HS-27A (cell line): ENCODE measurements at places on chromosomes 5 and 9.

DNA sequence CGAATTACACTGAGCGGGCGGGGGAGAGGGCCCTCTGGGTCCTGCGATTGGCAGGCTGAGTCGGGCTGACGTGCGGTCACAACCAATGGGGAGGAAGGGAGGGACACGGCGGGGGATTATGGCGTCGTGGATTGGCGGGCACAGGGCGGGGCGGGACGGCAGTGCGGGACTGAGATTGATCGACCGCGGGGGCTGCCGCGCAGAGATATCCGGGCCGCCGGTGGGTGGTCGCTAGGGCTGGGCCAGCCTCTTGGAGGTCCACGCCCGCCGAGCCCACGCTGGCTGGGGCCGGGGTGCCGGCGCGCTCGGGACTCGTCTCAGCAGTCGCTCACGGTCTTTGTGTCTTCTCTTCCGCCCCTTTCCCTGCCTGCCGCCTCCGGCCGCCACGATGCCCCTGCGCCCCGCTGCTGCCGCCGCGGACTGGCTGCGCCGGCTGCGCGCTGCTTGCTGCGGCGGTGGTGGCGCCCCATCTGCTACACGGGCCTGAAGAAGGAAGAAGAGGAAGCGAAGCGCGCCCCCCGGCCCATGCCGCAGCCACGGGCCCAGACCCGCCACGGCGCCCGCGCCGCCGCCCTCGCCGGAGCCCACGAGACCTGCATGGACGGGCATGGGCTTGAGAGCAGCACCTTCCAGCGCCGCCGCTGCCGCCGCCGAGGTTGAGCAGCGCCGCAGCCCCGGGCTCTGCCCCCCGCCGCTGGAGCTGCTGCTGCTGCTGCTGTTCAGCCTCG lies at the start of gene RGMB:
RGMB (plus strand) TSS at position 200 of the 728 bp plus-strand sequence; CDS start at position 608, 408 bp downstream.
- peak; percentile 85 for DNase-seq

DNA sequence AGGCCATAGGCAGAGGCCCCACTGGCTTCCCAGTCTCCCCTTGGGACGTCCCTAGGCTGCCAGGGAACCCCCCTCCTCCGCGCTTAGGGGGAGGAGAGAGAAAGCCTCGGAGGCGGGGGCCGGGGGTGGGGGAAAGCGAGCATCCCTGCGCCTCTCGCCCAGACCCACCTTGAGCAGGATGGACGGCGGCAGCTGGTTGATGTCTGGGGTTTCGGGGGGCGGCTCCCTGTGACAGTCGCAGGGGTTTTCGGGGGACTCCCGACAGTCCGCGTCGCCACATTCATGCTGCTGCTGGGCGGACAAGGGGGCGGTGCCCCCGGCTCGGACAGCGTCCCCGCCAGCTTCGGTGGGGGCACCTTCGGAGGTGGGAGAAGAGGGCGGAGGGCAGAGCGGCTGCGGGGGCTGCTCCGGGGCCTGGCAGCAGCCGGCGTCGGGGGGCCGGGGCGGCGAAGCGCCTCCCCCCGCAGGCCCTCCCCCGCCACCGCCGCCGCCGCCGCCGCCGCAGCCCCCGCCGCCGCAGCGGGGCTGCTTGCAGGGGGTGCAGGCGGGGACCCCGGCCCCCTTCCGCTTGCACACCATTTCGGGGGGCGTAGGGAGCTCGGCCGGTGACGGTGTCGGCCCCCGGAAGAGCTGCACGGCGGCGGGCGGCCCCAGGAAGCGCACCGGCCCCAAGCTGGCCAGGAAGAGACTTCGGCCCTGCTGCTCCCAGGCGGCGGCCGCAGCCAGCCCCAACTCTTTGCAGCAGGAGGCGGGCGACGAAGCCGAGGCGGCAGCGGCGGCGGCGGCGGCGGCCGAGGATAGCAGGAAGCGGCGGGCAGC lies 1.2 kb downstream of the FBXL17 start:
- DNase-seq, result no peak

GRCh38 chr5:176678584-176678983 lies 31.3 kb downstream of the TSPAN17 start:
- no peak for DNase-seq

DNA sequence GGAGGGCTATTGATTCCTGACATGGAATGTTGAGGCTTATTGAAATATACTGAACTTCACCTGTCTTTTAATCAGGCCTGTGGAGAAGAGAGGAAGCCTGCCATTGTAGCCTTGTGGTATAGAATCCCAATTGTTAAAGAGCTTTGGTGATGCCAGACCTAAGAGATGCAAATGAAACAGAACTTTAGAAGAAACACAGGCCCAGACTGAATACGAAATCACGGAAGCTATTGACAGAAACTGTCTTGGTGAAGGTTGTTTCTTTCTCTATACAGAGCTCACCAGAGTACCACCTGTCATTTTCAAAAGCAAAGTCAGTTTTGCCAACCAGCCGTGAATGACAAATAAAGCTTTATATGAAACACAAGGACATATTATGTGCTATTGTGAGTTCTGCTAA lies 660.3 kb downstream of the ISL1 start:
- no peak for DNase-seq

GRCh38 chr5:165143741-165144140 lies 1638.3 kb downstream of the MAT2B start:
- no peak for DNase-seq

GRCh38 chr5:115920171-115920725 lies 42.0 kb upstream of the LVRN start:
- no peak for DNase-seq

DNA sequence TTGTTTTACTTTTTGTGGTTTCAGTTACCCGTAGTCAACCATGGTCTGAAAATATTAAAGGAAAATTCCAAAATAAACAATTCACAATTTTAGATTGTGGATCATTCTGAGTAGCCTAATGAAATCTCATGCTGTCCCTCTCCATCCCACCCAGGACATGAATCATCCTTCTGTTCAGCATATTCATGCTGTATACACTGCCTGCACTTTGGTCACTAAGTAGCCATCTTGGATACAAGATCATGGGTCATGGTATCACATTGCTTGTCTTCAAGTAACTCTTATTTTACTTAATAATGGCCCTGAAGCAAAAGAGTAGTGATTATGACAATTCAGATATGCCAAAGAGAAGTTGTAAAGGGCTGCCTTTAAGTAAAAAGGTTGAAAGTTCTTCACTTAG lies 536.5 kb upstream of the ACO1 start:
- DNase-seq, result no peak

- peak; percentile 23 for DNase-seq
These were observed 225.8 kb downstream of the FANCC start for GRCh38 chr9:95091601-95092261.

- no peak for DNase-seq
These were observed 511 bp downstream of the CYSTM1 start for GRCh38 chr5:140175367-140176030.

GRCh38 chr5:107263387-107264018 lies 407.2 kb downstream of the EFNA5 start:
- DNase-seq, result no peak

DNA sequence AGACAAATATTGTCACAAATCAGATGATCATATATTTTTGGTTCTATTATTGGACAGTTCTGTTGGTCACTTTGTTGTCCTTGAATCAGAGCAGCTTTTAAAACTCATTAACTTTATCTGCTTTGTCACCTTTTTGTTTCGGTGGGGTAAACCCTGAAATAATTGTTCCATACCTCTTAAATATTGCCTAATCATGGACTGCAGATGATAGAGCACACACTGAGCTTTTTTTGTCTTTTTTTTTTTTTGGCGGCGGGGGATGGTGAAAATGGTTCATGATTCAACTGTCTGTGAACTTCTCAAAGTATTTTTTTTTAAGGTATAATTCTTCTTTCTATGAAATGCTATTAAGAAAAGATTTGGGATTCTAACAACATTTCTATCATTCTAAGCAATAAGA lies 1.8 kb downstream of the NUDT12 start:
- DNase-seq, result no peak

DNA sequence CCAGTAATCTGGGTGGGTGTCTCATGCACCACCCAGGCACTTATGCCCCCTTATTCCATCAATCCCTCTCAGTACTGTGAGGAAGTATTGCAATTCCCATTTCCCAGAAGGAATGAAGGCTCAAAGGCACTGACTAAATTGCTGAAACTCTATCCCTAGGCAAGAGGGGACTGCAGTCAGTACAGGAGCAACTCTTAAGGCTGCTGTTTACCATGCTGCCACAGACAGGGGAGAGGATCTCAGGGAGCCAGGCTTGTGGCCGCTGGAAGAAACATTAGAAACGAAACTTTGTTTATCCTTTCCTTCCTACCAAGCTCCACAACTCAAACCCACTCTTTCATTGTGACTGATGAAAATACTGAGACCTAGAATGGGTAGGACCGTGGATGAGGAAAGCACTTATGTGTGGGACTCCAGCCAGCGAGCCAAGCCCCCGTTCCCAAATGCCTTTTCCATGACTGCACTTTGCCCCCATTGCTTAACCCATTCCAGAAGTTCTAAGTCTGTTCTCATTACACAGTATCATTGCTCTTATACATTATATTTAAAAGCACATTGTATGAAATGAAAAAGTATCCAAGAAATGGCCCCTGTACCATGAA lies 54.3 kb downstream of the TLE1 start:
- no peak for DNase-seq
